Type B pancreatic cell (in vitro differentiated cells): ENCODE measurements at places on chromosomes 5 and 9. TPM values are rescaled to one million over a fixed set of nuclear protein-coding genes. Genes with fewer than 3 reads are reported as not detected.

DNA sequence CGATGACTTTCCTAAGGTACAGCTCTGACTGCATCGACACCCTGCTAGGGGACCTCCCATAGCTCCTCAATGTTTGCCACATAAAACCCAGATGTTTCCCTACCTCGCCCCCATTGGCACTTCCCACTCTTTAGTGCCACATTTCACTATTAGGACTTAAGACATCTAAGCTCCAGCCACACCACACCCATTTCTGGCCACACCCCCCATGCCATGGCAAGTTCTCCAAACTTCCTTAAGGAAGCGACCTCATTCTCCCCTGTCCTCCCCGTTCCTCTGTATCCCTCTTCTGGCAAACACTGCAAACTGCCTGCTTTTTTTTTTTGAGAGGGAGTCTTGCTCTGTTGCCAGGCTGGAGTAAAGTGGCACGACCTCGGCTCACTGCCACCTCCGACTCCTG, 62.9 kb downstream of the USP20 start:
- no peak for DNase-seq

DNA sequence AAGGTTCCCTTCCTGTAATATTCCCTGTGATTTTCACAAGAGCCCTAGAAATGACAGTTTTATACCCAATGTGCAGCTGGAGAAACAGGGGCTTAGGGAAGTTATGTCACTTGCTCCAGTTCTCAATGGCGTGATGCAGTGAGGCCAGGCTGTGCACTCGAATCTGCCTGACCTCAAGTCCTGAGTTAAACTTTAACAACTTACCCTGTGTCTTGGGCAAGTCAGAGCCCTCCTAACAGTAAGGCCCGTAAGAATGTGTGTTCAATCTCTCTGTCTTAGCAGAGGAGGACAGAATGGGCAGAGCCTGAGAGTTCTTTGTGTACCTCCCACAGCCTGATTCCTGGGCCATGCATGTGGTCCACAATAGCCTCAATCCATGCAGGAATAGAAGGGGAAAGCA, 181.1 kb downstream of the TRIM32 start:
- DNase-seq: no peak

DNA sequence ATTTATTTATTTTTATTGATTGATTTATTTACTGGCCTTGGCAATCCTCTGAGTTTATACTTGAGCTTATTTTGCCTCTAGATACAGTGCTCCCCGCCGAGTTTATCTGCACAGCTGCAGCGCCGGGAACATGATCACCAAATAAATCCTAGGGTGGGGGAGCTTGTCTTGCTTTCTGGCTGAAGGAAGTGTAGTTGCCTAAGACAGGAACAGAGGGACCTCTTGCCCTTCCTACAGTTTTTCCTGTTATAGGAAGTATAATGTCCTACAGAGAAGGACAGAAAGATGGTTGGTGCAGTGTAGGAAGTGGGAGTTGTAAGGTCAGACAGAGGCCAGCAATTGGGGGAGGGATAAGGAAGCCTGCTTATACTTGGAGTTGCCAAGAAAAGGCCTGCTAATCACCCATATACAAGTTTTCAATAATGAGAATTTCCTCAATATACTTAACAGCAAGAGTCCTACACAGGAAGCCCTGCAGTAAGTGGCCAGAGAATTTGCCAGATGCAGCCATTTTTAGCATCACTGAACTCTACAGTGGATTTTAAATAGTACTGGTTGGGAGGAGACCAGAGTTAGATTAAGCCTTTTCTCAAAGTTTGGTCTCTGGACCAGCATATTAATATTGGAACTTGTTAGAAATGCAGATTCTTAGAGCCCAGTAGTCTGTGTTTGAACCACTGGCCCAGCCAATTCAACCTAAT, 7.7 kb downstream of the AOPEP start:
- no peak for DNase-seq

- no peak for DNase-seq
Measured at GRCh38 chr5:54764102-54765090, 221.0 kb downstream of the ESM1 start.

DNA sequence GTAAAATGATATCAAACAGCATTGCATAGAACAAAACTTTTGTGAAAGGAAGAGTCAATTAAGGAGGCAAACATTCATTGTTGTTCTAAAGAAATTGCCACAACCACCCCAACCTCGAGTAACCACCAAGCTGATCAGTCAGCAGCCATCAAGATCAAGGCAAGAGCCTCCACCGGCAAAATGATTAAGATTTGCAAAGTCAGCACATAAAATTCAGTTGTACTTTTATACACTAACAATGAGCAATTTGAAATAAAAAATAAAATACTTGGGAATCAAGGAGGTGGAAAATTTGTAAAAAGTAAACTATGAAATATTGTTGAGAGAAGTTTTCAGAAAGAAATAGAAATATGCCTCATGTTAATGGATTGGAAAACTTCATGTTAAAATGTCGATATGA, 1118.5 kb downstream of the PTPRD start:
- no peak for DNase-seq

GRCh38 chr5:135434591-135435466, 12.3 kb downstream of the DCANP1 start:
- DNase-seq: no peak

- DNase-seq: no peak
Measured at GRCh38 chr5:17256171-17256570, 38.7 kb downstream of the BASP1 start.

DNA sequence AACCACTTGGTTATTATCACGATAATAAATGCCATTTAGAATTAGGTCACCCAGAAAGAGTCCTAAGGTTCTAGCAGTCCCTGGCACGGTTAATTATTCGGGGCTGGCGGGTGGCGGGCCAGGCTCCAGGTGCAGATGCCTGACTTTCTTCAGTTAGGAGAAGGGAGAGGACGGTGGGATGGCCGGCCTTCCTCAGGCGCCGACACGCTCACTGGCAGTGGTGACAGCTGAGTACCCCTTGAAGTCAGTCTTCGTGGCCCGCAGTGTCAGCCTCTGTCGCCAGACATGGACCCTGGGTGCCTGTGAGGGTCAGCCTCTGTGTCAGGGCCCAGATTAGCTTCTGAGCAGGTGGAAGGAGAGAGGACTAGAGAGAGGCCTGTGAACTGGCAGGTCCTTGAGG, 21.1 kb upstream of the EXOC3 start:
- DNase-seq: no peak

GRCh38 chr9:125409637-125410521, 148.3 kb downstream of the GAPVD1 start:
- no peak for DNase-seq

- no peak for DNase-seq
Measured at GRCh38 chr5:159402311-159402710, 72.0 kb upstream of the IL12B start.

DNA sequence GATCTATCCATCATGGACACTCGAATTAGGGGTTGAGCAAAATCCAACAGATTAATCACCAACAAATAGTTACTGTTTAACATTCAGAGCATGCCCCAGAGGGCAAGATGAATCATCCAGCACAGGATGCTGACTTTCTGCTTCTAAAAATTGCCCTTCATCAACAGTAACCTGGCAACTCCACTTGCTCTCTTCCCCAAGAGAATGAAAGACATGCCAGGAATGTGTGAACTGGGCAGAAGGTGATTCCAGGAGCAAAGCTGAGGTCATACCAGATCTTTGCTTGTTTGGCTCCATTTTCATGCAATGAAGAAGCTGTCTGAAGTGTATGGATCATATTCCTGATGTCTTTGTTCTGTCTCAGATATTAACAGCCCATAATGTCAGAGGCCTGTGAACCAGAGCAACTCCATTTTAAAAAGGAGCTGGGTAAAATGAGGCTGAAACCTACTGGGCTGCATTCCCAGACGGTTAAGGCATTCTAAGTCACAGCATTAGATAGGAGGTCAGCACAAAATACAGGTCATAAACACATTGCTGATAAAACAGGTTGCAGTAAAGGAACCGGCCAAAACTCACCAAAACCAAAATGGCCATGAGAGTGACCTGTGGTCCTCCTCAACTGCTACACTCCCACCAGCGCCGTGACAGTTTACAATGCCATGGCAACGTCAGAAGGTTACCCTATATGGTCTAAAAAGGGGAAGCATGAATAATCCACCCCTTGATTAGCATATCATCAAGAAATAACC, 2.5 kb upstream of the ZNF367 start:
- no peak for DNase-seq

- DNase-seq: no peak
Measured at GRCh38 chr5:151317871-151318270, 14.3 kb upstream of the SLC36A3 start.

GRCh38 chr5:172008689-172009141, 2.3 kb upstream of the FBXW11 start:
- DNase-seq: no peak

DNA sequence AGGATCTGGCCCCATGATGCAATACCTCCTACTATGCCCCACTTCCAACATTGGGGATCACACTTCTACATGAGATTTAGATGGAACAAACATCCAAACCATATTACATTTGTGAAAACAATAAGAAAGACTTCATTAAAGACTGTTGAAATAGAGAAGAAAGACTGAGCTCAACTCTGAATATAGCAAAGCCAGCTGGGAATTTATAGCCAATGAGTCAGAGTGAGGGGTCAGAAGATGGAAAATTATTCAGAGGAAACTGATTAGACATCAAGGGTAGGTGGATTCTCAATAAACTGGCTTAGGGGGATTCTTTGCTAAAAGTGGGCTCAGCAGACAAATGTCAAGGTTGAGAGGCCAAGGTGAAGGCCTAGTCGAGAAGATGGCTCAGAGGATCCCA, 25.6 kb downstream of the BTF3 start:
- DNase-seq: no peak

DNA sequence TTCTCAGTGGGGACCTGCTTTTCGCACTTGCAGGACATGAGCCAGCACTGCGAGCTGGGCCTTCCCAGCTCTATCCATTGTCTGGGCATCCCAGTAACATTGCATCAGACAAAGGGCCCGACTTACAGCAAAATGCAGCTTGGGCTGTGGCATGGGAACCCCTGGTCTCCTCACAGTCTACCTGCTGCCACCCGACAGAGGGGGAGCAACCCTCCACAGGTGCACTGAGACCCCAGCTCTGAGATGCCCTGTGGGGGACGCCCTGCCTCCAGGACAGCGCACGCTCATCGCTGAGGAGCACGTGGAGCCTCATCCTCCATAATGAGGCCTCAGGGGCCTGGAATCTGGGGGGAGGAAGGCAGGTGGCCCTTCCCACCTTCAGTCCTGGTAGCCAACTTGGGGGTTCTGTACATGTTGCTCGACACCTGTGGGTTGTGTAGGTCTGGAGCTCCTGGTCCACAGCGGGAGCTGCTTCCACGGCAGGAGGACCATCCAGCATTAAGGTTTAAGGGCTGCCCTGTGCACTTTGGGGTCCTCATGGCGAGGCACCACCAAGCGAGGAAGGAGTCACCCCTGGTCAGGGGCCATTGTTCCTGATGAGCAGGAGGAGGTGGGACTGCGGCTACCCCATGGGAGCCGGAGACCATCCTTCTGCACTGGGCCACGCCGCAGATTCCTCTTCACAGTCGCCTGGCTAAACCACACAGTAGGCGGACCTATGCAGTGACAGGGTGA, 376.5 kb upstream of the IRX1 start:
- no peak for DNase-seq

GRCh38 chr5:78835176-78835575, 149.9 kb downstream of the ARSB start:
- no peak for DNase-seq

DNA sequence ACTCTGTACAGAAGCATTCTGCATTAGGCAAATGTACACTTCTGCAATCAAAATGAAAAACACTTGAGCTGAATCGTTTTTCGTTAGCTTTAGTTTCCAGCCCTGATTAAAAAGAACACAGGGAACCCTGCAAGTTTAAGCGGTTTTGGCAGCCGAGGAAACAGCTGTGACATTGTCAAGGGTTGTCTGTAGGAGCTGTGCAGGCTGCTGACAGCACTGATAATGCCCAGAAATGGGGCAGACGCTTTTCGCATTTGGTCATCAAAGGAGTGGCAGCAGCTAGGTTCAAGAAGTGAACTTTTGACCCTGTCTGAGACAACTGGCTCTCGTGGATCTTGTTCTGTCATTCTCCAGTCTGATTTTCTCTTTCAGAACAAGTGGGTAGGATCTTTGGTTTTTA, 165.6 kb upstream of the CCDC152 start:
- no peak for DNase-seq

DNA sequence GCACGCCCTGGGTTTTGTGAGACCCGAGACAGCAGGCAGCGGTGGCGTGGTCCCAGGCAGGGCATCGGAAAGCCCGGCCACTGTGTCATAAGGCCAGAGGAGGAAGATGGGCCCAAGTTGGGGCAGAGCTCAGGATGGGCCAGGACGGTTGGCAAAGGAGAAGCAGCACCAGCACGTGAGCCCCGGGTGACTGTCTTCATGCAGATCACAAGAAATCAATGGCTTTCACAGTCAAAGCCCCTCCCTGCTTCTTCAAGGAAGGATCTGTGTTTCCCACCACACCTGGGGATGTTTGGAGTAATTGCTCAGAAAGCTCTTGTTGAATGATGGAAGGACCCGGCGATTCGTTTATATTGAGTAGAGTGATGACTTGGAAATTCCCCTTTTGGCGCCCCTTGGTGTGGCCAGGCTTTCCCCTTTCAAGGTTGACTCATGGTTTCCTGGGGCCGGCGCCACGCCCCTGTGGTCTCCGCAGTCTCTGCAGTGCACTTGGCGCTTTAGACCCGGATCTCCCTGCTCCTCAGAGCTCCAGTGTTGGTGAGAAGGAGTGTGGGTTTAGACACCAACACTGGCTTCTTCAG, 52.1 kb downstream of the IL31RA start:
- DNase-seq: no peak

- DNase-seq: no peak
Measured at GRCh38 chr9:102845827-102846371, 149.2 kb upstream of the CYLC2 start.

GRCh38 chr5:85132269-85132668, 747.6 kb upstream of the EDIL3 start:
- no peak for DNase-seq

- no peak for DNase-seq
Measured at GRCh38 chr9:137899551-137900360, 22.2 kb downstream of the CACNA1B start.

DNA sequence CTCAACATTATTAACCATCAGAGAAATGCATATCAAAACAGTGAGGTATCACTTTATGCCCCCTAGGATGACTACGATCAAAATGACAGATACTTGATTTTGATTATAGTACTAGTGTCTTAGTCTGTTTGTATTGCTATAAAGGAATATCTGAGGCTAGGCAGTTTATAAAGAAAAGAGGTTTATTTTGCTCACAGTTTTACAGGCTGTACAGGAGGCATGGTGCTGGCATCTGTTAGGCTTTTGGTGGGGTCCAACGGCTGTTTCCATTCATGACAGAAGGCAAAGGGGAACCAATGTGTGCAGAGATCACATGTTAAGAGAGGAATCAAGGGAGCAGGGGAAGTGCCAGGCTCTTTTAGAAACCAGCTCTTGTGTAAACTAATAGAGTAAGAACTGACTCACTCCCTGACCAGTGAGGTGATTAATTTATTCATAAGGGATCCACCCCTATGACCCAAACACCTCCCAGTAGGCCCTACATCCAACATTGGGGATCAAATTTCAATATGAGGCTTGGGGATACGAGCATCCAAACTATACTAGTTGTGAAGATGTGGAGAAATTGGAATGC, 16.0 kb upstream of the AFF4 start:
- DNase-seq: no peak

GRCh38 chr5:151923866-151924476, 680 bp downstream of the GLRA1 start:
- DNase-seq: no peak

- no peak for DNase-seq
Measured at GRCh38 chr5:111556501-111556900, 44.2 kb upstream of the STARD4 start.

RNF224 gene
- 0.36 and 0.48 TPM in 2 replicates for total RNA-seq

PDE6A gene
- total RNA-seq: not detected in 2 replicates

FOXD4 gene
- 0.17 and 0.75 TPM in 2 replicates for total RNA-seq

FOXD4L3 gene
- total RNA-seq: not detected in 2 replicates

CDH9 gene
- total RNA-seq: 0.68 TPM in 1 of 2 replicates, not detected in the other
